Activated CD4-positive, alpha-beta T cell treated with anti-CD3 and anti-CD28 coated beads, Interleukin-2, amount 50 U/mL, for 16 hours (primary cell): ENCODE measurements at places on chromosomes 1 and 21.

DNA sequence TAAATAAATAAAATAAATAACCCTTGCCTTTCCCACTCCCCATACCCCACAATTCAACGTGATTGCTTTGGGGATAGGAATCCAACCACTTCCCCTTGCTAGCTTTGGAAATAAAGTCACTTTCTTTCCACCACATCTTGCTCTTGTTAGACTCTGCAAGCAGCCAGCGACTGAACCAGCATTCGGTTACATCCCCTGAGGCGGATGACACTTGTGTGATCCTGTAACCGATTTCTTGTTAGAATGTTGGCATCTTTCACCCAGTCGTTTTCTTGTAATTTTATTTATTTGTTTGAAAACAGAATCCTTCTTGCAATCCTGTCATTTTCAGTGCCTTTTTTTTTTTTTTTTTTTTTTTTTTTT lies 1.6 kb upstream of the IFNGR2 start:
- DNase-seq: no peak

GRCh38 chr1:196910215-196910614 lies 22.4 kb downstream of the CFHR4 start:
- DNase-seq: no peak

- no peak for DNase-seq
Observed at GRCh38 chr1:211377539-211378450, 51.2 kb downstream of the TRAF5 start.

DNA sequence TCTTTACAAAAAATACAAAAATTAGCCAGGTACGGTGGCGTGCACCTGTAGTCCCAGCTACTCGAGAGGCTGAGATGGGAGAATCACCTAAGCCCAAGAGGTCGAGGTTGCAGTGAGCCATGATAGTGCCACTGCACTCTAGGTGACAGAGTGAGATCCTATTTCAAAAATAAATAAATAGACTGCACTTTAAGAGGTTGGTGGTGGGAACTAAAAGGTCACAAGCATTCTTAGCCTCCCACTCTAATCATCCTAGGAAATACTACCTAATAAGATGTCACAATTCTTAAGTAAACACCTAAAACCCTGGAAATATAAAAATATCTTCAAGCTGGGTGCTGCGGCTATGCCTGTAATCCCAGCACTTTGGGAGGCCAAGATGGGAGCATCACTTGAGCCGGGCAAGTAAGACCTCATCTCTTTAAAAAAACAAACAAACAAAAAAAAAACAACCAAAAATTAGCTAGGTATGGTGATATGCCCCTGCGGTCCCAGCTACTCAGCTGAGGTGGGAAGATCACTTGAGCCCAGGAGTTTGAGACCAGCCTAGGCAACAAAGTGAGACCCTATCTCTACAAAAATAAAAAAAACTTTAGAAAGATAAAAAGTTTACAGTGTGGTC lies 4.1 kb downstream of the DCAF8 start:
- DNase-seq: no peak

DNA sequence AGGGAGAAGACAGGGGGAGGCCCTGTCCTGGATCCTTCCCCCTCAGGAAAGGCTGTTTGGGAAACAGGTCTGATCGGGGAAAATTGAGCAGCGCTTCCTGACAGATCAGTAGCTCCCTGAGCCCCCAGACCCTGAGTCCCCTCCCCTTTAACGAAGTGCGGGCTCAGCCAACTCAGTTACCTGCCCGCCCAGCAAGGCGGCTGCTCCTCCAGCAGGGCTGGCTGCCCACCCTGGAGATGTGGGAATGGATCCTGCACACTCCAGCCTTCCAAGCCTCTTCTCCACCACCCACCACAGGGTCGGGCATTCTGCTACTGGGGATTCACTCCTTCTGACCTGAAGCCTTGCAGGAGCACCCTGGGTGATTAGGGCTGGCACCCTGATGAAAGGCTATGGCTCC lies 27.6 kb upstream of the LAPTM5 start:
- DNase-seq: no peak

DNA sequence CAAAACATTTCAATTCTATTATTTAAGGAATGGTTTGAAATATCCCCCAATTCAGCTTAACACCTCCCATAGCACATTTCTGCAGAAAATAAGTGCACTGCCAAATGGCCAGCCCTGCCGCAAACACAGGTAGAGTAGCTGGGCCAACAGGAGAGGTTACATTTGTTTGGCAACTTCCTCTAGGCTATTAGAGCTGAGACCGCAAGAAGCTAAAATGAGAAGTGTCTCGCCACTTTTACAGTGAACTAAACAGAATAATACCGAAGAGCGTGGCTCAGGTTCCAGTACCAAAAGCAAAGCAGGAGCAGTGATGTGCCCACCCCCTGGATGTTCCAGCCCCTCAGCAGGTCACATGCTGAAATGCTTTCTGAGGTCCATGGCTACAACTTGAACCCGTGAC lies 154.5 kb upstream of the PKN2 start:
- DNase-seq: no peak

GRCh38 chr1:207981976-207982375 lies 71.1 kb upstream of the CD34 start:
- DNase-seq: no peak

GRCh38 chr1:84573481-84573966 lies 716 bp downstream of the CTBS start:
- DNase-seq: peak; percentile 49

- DNase-seq: no peak
Observed at GRCh38 chr1:21865943-21866706, 54.1 kb downstream of the LDLRAD2 start.

GRCh38 chr1:32274646-32275340 lies 17.1 kb upstream of the HDAC1 start:
- DNase-seq: no peak

DNA sequence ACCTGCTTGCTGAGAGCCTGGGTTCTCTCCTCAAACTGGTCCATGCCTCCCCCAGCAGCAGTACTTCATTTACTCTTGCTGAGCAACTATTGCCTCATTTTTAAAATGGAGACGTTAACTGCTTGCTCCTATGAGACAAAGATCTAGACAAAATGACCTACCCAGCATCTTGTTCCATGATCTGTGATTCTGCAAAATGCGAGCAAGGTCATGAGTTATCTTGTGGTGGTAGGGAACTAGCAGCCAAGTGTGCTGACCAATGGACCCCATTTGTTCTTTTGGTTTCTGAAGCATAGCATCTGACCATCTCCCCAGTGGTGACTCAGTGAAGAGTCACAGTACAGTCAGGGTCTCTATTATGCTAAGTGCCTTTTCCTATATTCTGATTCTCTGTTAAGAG lies 40.4 kb downstream of the TBX15 start:
- no peak for DNase-seq

GRCh38 chr21:38958940-38959691 lies 153.4 kb downstream of the ETS2 start:
- peak; percentile 74 for DNase-seq

GRCh38 chr1:39167632-39168209 lies 36.8 kb upstream of the MACF1 start:
- DNase-seq: no peak

DNA sequence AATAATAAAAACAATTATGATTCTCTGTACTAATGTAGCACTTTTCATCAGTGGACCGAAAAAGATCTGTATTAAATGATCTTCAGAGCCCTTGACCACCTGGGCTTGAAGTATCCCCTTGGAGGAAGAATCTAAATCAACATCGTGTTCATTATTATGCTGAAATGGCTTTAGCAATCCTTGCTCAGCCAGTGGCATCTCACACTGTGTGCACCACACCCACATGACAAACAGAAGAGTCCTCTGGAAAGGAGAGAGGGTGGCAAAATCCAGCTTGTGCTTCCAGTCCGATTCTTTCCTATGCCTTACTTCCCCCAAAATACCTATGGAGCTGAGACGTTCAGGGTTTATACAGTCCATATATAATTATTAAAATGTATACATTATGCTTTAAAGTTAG lies 318.5 kb upstream of the RUNX1 start:
- no peak for DNase-seq
